ENCODE measurements at places on chromosomes 7 and 10.

- DNase-seq = no peak
These were observed 28.1 kb downstream of the SLIT1 start for GRCh38 chr10:97157578-97158095.

GRCh38 chr10:27914888-27915287 lies 84.0 kb downstream of the ODAD2 start:
- no peak for DNase-seq

GRCh38 chr10:89588671-89589070 lies 53.3 kb upstream of the SLC16A12 start:
- no peak for DNase-seq

DNA sequence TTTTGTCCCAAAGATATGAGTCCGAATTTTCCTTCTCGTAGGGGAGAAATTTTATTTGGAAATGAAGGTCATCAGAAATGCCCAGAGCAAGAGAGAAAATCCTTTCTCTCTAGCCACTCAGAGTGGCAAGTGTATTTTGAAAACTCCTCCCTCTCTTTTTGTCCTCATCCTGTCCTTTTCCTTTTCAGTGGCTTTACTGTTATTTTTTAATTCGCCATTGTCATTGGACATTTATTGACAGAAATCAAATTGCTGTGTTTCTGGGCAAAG lies 39.6 kb downstream of the TET1 start:
- no peak for DNase-seq

DNA sequence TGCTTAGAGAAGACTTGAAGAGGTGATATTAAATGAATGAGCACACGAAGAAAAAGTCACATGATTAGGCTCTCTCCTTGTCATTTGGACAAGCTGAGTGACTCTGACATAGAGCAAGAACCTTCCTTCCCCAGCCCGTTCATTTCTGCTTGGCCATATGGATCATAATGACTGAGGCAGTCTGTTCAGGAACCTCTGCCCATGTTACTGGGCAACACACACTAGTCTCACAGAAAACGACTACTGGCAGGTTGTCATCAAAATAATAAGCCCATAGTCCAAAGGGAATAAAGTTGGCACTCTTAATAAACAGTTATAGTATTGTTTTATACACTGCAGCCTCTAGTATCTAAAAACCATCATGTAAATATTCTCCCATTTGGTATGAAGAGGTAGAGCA lies 635.0 kb downstream of the REEP3 start:
- no peak for DNase-seq

GRCh38 chr10:93963434-93963833 lies 30.3 kb upstream of the PLCE1 start:
- DNase-seq = no peak

DNA sequence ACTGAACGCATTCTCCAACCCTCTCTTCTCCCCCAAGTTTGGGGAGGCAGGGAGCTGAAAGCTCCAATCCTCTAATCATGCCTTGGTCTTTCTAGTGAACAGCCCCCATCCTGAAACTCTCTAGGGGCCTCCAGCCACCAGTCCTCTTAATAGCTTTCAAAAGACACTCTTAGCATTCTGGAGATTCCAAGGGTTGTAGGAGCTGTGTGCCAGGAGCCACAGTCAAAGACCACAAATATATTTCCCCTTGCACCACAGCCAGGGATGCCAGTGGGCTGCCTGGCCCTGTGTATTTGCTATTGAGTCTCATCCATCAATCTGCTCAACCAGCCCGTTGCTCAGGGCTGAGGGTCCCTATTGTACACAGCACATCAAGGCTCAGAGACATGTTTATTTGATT lies 18.5 kb upstream of the MLXIPL start:
- no peak for DNase-seq

DNA sequence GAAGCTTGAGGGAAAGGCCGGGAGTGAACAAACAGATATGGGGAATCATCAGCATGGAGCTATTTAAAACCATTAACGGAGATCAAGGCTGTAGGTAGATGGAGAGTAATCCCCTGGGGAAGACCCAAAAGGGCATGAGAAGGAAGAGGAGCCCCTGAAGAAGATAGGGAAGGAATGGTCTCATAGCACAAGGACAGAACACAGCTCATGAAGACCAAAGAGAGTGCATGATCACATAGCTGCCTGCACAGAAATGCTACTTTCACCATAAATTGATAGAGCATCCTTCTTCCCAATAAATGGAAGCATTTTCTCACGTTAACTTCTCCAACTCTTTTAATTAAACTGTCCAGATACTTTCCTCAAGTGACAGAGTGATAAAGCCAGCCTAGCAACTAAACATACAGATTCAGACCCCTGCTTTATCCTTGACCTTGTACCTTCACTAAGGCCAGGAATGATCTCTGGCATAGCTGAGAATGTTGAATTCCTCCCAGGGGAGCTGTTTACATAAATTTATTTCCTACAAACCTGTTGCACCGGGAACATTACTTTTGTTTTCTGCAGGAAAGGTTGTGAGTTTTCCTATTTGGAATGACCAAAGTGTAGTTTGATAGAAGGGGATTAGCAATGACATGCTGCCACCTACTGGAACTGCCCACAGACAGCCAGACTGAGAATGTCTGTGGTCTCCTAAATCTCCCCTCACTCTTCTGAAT lies 110.8 kb upstream of the LRGUK start:
- no peak for DNase-seq

GRCh38 chr7:129958643-129959470 lies 6.1 kb upstream of the UBE2H start:
- peak; percentile 85 for DNase-seq

All from right atrium auricular region (tissue), 2 donors.